Activated CD8-positive, alpha-beta memory T cell treated with anti-CD3 and anti-CD28 coated beads for 48 hours (primary cell): ENCODE measurements at places on chromosomes 1 and 21.

DNA sequence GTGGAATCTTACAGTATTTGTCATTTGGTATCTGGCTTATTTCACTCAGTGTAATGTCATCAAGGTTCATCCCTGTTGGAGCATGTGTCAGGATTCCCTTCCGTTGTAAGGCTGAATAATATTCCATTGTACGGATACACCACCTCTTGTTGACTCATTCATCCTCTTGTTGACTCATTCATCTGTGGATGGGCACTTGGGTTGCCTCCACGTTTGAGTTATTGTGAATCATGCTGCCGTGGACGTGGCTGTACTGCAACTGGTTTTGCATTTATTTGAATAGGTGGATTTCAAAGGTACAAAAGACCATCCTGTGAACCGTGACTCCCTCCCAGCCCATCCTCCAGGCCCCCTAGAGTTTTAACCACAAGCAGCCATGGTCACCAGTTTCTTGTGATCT is 11.9 kb upstream of the TCP10L start:
- DNase-seq = no peak

DNA sequence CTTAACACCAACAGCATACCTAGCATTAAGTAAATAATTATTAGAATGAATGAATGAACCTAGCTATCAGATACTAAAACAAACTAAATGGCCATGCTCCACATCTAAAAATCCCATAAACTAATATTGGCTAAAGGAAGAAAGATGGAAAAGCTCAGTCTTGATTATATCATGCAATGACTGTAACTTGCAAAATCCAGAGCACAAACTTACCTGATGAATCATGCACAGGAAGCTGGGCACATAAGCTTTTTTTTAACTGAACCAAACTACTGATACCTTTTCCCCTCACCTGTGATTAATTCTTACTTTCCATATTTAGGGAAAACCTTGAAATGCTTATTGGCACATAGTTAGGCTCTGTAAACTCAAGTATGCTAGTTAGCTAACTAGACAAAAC is 70.2 kb downstream of the KIF14 start:
- DNase-seq = no peak

DNA sequence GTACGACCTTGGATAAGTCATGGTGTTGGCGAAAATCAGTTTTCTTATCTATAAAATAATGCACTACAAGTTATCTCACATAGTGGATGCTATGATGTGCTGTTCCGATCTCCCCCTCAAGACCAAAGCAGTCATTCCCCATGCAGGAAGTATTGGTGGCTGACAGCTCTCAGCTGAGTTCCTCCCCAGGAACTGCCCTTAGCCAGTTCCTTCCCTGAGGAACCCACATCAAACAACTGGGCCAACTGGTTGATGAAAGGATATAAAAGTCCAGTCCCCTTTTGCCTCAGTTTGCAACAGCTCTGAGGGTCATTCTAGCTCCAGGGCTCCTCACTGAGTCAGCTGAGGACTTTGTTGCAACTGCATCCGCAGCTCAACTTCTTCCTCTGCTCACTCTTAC is 16.1 kb upstream of the SLAMF1 start:
- no peak for DNase-seq

GRCh38 chr1:241265428-241265827 is 91.6 kb downstream of the RGS7 start:
- no peak for DNase-seq

GRCh38 chr1:182143154-182143657 is 81.7 kb upstream of the ZNF648 start:
- peak; percentile 94 for DNase-seq

GRCh38 chr1:18537386-18538306 is 56.9 kb downstream of the KLHDC7A start:
- no peak for DNase-seq

DNA sequence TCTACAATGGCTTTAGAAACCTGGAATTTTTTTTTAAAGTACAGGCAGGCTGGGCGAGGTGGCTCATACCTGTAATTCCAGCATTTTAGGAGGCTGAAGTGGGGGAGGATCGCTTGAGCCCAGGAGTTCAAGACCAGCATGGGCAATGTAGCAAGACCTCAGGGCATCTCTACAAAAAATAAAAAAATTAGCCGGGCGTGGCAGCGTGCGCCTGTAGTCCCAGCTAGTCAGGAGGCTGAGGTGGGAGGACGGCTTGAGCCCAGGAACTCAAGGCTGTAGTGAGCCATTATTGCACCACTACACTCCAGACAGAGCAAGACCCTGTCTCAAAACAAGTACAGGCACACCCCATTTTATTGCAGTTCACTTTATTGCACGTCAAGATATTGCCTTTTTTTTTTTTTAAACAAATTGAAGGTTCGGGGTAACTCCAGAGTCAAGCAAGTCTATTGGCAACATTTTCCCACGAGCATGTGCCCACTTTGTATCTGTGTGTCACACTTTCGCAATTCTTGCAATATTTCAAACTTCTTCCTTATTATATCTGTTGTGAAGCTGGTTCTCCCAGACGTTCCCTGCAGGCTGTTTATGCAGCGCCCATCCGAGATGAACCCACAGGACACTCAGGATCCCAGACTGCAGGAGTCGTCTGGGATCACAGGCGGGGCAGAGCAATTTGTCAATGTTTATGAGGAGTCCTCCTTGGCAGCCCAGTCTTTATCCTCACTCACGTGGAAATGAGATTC is 4.7 kb downstream of the HES2 start:
- DNase-seq = no peak
